ENCODE measurements at places on chromosomes 3 and 15.
A peak's percentile ranks its signal among the peaks of the same experiment; 100 is the strongest.

DNA sequence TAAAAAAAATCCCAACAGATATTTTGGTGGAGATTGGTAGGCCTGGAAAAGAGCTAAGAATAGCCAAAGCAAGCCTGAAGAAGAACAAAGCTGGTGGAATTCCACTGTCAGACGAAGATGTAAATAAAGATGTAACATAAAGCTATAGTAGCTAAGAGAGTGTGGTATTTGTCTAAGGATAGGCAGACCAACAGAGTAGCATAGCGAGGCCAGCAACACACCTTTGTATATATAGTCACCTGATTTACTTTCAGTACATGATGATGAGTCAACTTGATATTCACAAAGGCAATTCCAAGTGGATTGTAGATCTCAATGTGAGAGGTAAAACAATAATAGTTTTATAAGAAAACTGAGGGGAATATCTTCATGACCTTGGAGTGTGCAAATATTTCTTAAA lies 53.6 kb upstream of the SYN2 start:
- no peak for DNase-seq

- peak; percentile 53 for DNase-seq
Measured at GRCh38 chr15:60299452-60300047, 98.2 kb downstream of the ANXA2 start.

- DNase-seq = no peak
Measured at GRCh38 chr3:117566926-117567325, 857.3 kb downstream of the TUSC7 start.

- DNase-seq = no peak
Measured at GRCh38 chr15:53869044-53869805, 109.0 kb upstream of the UNC13C start.

GRCh38 chr3:33717616-33717865 lies 513 bp downstream of the CLASP2 start:
- DNase-seq = peak; percentile 86

- DNase-seq = no peak
Measured at GRCh38 chr3:5217824-5218595, 30.5 kb downstream of the EDEM1 start.

DNA sequence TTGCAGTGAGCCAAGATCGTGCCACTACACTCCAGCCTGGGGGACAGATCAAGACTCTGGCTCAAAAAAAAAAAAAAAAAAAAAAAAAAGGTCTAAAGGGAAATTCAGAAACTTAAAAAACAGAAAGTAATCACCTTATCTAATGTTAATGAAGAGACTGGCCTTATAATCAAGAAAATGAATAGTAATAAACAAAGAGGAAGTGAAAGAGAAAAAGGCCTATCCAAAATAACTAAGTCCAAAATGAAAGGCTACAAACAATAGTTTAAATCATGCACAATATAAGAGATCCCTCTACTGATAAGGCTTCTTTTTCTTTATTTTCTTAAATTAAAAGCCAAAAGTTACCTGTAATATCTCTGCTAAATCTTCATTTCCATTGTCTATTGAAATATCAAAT lies 37.1 kb upstream of the HDC start:
- DNase-seq = no peak

- DNase-seq = no peak
Measured at GRCh38 chr3:60304112-60304511, 947.1 kb downstream of the FHIT start.
